Melanocyte of skin (primary cell): ENCODE measurements at places on chromosomes 13 and 19. TPM values are rescaled to one million over a fixed set of nuclear protein-coding genes. Genes with fewer than 3 reads are reported as not detected.

Gene REX1BD
- total RNA-seq: 60.3 and 67.9 TPM in 2 replicates

Gene ZNF91
- total RNA-seq: 14.0 and 17.0 TPM in 2 replicates

Gene GGN
- total RNA-seq: not detected in 2 replicates

Gene POGLUT2
- total RNA-seq: 6.9 and 13.8 TPM in 2 replicates

Gene CEACAM4
- not detected in 2 replicates for total RNA-seq

Gene SIGLEC11
- not detected in 2 replicates for total RNA-seq

Gene ZMYM2
- 53.3 and 67.2 TPM in 2 replicates for total RNA-seq

Gene REEP6
- total RNA-seq: 3.1 and 6.5 TPM in 2 replicates

Gene SYCN
- not detected in 2 replicates for total RNA-seq

Gene PDE4C
- not detected in 2 replicates for total RNA-seq

Gene SLC8A2
- total RNA-seq: 0.36 and 1.0 TPM in 2 replicates

Gene LRRC25
- not detected in 2 replicates for total RNA-seq

Gene GZMM
- not detected in 2 replicates for total RNA-seq

Gene BST2
- 37.5 and 226 TPM in 2 replicates for total RNA-seq

Gene FPR1
- total RNA-seq: not detected in 2 replicates

Gene NKPD1
- under 0.01 and 0.15 TPM in 2 replicates for total RNA-seq

Gene ZNF99
- total RNA-seq: not detected in 2 replicates

Gene CYSLTR2
- total RNA-seq: 95.6 and 282 TPM in 2 replicates

Gene CYP2A7
- not detected in 2 replicates for total RNA-seq

Gene IL12RB1
- 0.31 and 2.0 TPM in 2 replicates for total RNA-seq

Gene CLIP3
- total RNA-seq: 2.0 TPM in 2 replicates

Gene FGF21
- total RNA-seq: not detected in 2 replicates

Gene ZNF492
- 0.93 and 1.7 TPM in 2 replicates for total RNA-seq

Gene FGF14
- 0.33 and 0.46 TPM in 2 replicates for total RNA-seq

Gene CGB3
- not detected in 2 replicates for total RNA-seq
